ENCODE measurements at places on chromosomes 3 and 15.

DNA sequence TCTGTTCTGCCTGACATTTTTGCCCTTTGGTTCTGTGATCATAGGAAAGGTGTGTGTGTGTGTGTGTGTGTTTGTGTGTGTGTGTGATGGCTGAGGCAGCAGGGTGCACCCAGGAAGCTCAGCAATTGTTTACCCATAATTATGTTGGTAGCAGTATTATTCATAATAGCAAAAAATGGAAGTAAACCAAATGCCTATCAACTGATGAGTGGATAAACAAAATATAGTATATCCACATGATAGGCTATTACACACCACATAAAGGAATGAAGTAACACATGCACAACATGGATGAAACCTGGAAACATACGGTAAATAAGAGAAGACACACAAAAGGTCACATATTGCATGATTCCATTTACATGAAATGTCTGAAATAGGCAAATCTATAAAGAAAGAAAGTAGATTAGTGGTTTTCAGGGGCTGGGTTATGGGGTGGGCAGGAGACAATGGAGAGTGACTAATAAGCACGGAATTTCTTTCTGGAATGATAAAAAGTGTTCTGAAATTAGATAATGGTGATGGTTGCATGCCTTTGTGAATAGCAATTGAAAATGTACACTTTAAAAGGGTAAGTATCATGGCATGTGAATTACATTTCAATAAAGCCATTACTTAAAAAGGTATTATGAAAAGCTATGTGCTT lies 167.2 kb downstream of the POLR2M start:
- DNase-seq = no peak

GRCh38 chr3:141083836-141084649 lies 32.9 kb downstream of the SPSB4 start:
- no peak for DNase-seq

GRCh38 chr3:17227472-17227871 lies 342.7 kb downstream of the PLCL2 start:
- DNase-seq = no peak

DNA sequence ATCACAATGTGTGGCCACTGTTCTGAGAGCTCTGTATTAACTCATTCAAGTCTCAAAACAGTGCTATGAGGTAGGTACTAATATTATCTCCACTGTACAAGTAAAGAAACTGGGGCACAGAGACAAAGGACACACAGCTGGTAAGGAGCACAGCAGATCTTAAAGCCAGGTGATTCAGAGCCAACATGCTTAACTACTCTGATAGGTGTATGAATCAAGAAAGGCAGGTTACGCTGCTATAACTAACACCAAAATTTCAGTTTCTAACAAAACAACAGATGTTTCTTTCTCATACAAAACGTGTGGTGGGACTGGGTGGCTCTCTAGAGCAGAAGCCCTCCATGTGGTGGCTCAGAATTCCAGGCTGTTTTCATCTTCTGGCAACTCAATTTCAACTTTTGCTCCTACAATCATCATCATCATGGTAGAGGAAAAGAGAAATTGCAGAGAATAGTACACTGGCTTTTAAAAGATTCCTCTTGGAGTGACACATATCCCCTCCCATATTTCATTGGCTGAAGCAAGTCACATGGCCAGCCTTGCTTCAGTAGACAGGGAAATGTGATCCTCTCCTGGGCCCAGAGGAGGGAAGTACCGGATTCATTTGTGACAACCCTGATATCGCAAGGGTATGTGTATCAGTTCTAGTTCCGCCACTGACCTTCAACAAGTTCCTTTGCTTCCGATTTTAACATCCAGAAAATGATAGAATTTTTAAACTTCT lies 126.2 kb upstream of the PTX3 start:
- DNase-seq = no peak

GRCh38 chr15:75694241-75695182 lies 18.1 kb downstream of the CSPG4 start:
- no peak for DNase-seq

Data from central memory CD8-positive, alpha-beta T cell (primary cell).